Fibroblast of skin of left biceps (primary cell): ENCODE measurements at places on chromosomes 13 and 19.

- no peak for DNase-seq
Observed at GRCh38 chr19:5296457-5297271, 43.9 kb downstream of the PTPRS start.

GRCh38 chr13:27923794-27924528 is 4.2 kb downstream of the PDX1 start:
- DNase-seq: no peak

DNA sequence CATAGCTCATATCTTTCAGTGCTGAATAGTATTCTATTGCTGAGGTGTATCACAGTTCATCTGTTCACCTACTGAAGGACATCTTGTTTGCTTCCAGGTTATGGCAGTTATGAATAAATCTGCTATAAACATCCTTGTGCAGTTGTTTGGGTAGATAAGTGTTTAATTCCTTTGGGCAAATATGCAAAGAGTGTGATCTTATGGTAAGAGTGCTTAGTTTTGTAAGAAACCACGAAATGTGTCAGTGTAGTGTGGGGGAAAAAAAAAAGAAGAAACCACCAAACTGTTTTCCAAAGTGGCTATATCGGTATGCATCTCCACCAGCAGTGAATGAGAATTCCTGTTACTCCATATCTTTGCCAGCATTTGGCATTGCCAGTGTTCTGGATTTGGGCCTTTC is 93.3 kb downstream of the PIBF1 start:
- DNase-seq: no peak

GRCh38 chr19:54660964-54661363 is 1.8 kb upstream of the LILRB4 start:
- DNase-seq: no peak

DNA sequence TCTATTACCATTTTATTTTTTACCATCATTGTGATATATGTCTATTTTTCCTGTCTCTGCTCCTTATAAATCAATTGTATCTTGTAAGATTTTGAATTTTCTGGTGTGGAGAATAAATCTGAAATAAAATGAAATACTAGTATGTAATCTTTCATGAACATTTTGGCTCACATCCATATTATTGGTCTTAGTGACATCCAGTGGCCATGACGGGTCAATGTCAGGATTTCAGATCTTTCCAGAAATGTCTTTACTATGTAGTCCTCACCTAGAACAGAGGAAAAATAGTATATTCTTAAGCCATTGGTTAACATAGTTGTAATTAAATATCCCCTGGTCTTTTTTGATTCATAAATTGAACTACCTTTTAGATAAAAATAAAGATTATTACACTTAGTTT is 109.8 kb upstream of the GPC6 start:
- no peak for DNase-seq
